ENCODE measurements at places on chromosomes 16 and 17.

DNA sequence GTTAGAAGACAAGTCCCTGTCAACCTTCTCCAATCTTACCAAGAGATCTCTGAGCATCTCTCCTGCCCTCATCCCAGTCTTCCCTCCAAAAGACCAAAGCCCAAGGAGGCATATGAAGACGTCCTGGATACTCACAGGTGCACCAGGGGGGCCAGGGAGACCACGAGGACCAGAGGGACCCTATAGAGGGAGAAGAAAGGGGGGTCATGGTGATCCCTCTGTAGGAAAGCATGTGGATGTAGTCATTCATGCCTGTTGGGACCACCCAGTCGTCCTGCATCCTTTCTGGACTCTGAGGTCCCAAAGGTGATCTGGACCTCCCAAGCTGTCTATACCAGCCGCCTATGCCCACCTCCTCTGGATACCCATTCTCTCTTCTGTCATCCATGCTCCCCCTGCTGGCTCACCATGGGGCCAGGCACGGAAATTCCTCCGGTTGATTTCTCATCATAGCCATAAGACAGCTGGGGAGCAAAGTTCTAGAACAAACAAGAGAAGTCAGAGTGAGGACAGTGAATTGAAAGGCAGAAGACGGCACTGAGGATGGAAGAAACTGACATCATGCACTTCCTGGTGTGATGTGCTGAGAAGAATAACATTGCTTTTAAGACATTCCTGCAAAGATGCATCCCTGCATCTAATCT is 3.3 kb downstream of the COL1A1 start:
- peak; percentile 49 for DNase-seq

GRCh38 chr17:75910699-75911098 is 6.0 kb upstream of the MRPL38 start:
- DNase-seq: no peak

- no peak for DNase-seq
Measured at GRCh38 chr17:69523244-69523861, 108.9 kb downstream of the MAP2K6 start.

DNA sequence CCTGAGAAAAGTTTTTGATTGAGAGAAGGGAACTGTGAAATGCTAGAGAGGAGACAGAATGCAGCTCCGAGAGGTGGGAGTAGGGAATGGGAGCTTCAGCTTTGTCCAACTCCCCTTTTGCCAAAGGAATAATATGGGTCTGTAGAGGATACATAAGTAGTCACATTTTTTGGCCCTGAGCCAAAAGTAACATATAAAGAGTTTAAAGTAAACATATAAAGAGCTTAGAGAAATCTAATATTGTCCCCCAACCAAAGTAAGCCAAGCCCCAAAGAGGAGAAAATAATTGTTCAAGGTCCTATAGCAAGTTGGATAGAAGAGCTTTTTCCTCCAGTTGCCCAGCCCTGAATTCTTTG is 215.1 kb downstream of the TMEM114 start:
- no peak for DNase-seq

DNA sequence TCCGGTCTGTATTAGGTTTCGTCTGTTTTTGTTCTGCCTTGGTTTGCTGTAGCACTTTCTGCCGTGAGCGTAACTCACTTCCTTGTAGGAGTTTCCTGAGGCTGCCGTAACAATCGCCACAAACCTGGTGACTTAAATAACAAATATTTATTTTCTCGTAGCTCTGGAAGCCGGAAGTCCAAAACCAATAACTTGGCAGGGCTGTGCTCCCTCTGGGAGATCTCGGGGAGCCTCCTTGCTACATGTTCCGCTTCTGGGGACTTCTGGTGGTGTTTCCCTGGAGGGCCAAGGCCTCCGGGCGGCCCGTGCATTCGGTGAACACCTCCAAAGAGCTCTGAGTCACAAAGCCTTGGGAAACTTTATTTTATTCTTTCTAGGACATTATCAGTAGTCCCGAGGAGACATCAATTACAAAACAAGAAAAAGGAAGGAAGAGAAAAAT is 6.8 kb upstream of the WDR45B start:
- no peak for DNase-seq

DNA sequence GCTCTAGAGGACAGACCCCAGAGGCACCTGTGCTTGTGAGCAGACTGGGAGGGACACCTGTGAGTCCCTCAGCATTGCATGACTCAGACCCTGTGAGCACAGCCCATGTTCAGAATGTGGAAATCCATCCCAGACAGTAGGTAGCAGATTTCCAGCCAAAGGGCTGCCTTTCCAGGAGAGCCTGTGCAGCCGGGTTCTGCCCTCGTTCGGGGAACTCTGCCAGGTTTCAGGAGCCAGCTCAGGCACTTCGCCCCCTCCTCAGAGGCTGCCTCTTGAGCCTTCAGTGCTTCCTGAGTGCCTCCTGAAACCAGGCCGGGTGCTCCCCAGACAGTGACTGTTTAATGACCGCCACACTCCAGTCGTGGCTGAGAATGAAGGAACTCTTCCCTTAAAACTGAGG is 23.3 kb upstream of the SDR42E2 start:
- DNase-seq: no peak

All from activated T-cell treated with anti-CD3 and anti-CD28 coated beads for 48 hours (primary cell).